NCI-H510A treated with DMSO at 0.1 percent for 48 hours (cell line): ENCODE measurements at places on chromosomes 2 and 18.

DNA sequence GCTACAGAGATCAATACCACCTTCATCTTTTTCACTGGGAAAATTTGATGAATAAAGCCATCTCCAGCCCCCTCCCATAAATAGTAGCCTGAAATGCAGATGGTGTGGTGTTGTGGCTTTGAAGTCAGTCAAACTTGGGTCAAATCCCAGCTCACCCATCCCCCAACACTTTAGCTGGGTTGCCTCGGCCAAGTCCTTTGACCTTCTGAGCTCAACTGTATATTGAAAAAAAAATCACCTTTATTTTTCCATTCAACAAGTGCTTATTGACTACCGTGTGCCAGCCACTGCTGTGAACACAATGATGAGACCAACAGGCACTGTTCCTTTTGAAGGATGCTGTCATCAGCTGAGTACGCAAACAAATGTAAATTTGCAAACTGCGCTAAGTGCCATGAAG lies 35.1 kb upstream of the NTSR2 start:
- DNase-seq, result peak; percentile 69

- no peak for DNase-seq
These were observed 3.4 kb downstream of the TET3 start for GRCh38 chr2:73987948-73988700.

- no peak for DNase-seq
These were observed 297.7 kb downstream of the NCKAP5 start for GRCh38 chr2:133270550-133270949.

GRCh38 chr18:27138079-27138478 lies 47.0 kb downstream of the CHST9 start:
- DNase-seq, result no peak

- no peak for DNase-seq
These were observed 87.0 kb downstream of the ALPK2 start for GRCh38 chr18:58541789-58542425.

- no peak for DNase-seq
These were observed 110.0 kb upstream of the FZD7 start for GRCh38 chr2:201923436-201924328.

DNA sequence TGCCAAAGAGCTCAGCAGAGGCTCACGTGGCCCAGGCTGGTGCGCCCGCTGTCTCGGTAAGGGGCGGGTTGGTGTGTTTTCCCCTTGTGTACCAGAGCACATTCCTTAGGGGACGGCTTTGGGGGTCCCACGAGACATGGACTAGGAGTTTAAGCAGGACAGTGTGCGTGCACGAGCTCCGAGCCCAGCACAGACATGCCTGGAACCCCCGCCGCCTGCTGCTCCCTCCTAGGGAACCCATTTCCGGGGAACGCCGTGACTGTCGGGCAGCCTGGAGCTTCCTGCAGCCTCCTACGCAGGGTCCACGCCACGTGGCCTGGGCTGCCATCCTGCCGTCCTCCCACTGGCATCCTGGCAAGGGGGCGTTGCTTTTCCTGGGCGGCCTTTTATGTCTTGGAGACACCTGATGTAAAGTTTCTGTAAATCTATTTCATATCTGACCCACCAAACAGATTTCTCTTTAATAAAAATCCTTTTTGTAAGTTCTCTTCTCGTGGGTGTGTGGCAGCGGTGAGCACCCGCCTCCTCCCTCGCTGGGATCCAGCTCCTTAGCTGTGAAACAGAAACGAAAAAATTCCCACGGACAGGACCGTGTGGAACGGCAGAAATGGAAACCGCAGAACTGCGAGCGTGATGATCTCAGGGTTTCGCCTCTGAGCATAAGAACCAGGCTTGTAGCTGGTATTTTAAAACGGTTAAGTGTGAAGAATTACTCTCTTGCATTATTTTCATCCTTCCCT lies 43.5 kb upstream of the KCNG2 start:
- no peak for DNase-seq

- DNase-seq, result no peak
These were observed 3.2 kb upstream of the NEMP2 start for GRCh38 chr2:190537765-190538164.

DNA sequence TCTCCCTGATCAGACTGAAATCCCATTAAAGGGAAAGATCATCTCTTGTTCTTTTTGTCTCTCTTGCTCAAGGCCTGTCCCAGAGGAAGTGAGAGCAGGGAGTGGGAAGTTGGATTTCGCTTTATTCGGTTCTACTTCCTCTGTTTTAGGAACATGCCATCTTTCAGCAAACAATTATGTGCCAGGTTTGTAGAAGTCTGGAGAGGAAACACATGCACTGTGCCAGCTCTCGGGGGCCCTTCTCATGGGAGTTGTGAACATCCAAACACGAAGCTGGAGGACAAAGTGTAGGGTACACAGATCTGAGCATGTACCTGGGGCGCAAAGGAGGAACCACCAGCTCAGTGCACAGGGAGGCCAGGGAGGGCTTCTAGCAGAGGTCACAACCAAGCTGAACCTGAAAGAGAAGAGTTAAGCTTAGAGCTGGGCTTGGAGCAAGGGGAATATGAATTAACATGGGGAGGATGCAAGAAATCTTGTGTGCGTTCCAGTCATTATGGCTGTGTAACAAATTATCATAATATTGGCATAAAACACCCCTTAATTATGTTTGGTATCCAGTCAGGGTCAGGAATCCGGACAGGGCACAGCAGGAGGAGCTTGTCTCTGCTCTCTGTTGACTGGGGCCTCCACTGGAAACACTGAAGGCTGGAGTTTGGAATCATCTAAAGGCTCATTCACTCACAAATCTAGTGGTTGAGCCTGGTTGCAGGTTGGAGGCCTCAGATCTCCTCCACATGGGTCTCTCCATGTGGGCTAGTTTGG lies 128.6 kb downstream of the ZFP36L2 start:
- no peak for DNase-seq

GRCh38 chr18:3457261-3457724 lies 7.3 kb downstream of the TGIF1 start:
- no peak for DNase-seq

DNA sequence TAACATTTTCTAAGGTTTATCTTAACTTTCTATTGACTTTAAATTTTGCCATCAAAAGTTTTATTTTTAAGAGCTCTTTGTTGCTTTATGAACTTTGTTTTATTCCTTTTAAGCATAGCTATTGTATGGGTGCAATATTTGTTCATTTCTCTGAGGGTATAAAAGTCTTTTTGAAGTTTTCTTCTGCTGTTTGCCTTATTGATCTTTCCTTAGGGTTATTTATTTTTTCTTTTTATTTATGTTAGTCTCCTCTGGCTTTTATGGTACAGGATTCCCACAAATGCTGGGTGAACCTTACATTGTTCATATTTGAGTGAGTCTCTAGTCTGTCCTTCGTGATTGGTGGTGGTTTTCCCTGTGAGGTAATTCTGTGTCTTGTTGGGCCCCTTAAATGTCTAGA lies 68.4 kb downstream of the PARD3B start:
- no peak for DNase-seq

GRCh38 chr18:77400561-77400960 lies 150.9 kb downstream of the GALR1 start:
- no peak for DNase-seq

- no peak for DNase-seq
These were observed 7.1 kb downstream of the MREG start for GRCh38 chr2:216006164-216006663.

GRCh38 chr2:54073796-54074195 lies 41.6 kb upstream of the ACYP2 start:
- no peak for DNase-seq

DNA sequence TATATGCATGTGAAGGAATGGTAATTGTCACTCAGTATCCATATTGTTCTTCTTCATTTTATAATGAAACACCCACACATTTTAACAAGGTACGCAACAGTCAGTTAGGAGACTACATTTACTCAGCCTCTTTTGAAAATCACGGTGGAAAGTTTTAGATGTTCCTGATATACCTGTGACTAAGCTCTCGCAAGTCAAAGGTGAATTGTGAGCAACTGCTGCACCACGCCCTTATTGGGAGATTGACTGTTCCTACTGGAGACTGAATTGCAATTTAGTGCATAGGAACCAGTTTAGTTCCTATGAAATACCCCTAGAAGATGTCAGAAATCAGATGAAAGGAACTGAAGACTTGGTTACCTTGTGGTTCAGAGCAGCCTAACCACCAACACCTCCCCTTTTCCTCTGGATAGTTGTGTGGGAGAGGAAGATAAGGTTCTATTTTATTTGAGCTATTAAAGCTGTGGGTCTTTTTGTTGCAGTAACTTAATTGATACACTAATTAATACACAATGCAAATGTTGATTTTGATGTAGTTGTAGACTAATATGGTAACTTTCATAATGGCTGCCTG lies 1280.5 kb upstream of the CDH2 start:
- DNase-seq, result no peak

- no peak for DNase-seq
These were observed 351.9 kb upstream of the ID2 start for GRCh38 chr2:8329660-8330622.

GRCh38 chr2:38125842-38126241 lies 49.9 kb upstream of the CYP1B1 start:
- DNase-seq, result no peak

- no peak for DNase-seq
These were observed 88.9 kb downstream of the POLE4 start for GRCh38 chr2:75047189-75047991.

DNA sequence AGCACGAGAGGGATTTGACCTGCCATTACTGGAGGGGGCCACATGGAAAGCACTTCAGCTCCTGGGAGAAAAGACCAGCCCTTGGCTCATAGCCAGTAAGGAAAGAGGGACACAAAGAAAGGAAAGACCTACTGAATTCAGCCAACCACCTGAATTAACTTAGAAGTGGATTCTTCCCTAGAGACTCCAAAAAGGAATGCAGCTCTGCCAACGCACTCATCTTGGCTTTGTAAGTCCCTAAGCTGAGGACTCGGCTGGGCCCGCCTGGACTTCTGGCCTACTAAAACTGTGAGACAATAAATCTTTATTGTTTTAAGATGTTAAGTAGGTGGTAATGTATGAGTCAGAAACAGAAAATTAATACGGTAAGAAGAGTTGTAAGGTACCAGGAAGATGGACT lies 11.5 kb downstream of the ATF2 start:
- DNase-seq, result no peak

- no peak for DNase-seq
These were observed 21.8 kb downstream of the METTL4 start for GRCh38 chr18:2549462-2549861.

- no peak for DNase-seq
These were observed 793.5 kb upstream of the SOX11 start for GRCh38 chr2:4898706-4899105.

DNA sequence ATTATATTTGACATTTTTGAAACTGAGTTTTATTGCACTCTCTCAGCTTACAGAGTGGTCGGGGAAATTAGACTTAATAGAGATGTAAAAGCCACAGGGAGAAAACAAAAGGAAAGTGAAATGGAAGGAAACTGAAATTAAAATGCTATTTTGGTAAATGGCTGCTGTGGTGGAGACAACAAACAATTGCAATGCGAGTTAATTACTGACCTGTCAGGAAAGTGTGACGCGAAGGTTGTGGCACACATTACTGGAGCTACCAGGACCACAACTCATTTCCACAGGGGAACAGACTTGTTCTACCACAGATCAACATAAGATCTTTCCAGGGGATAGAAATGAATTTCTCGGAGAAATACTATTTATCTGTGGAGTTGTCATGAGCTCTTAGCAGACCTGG lies 19.5 kb downstream of the ARHGAP15 start:
- DNase-seq, result no peak

- no peak for DNase-seq
These were observed 266.4 kb downstream of the TMEM182 start for GRCh38 chr2:103028181-103028580.

GRCh38 chr2:173048522-173048896 lies 27.1 kb upstream of the MAP3K20 start:
- no peak for DNase-seq

DNA sequence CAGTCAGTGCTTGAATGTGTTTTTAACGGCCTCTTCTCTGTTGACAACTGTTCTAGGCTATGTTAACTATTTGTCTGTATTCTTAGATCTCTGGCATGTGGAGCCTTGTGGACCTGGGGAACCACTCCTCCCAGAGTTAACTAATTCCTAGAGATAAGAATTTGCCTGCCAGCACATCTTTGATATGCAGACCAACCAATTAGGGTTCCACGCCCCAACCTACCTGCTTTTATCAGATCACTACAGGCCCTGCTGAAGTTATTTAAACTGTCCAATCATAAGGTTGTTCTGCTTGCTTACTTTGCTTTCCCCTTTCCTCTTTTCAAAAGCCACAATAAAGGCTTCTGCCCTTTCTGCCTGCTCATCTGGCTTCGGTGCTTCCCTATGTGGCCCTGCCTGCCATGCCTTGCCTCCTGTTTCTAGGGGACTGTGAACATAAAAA lies 8.5 kb upstream of the CYBRD1 start:
- DNase-seq, result no peak

DNA sequence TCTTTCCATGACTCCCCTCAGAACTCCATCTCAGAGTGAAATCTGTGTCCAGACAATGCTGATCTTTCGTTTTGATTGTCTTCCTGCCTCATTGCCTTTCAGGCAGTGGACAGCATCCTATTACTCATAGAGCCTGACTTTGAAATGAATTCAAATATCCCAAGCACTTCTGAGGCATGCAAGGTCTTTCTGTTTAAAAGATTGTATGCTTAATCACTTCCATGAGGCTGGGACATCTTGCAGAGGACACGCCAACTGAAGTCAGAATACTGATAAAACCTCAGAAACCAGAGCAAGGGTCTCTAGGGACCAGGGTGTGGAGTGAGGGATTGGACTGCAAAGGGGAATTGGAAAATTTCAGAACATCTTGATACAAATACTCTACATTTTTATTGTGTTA lies 836.5 kb upstream of the ID2 start:
- no peak for DNase-seq

- DNase-seq, result no peak
These were observed 135.8 kb downstream of the TCF4 start for GRCh38 chr18:55452123-55452611.

DNA sequence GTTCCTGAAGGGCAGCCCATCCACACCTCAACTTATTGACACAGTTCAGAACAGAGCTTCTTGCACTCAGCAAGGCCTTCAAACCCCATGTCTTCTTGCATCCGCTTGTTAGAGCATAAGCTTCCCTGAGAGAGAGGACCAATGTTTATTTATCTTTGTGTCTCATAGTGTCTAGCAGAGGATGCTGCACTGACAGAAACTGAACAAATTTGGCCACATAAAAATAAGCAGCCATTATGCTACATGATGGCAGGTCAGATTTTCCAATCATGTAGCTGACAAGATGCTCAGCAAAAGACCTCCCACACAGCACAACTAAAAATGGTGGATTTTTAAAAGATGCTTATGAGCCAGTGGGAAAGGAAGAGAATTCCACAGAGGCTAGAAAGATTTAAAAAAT lies 38.1 kb upstream of the SIGLEC15 start:
- DNase-seq, result no peak
